ENCODE measurements at places on chromosomes 2 and 18.

- DNase-seq, result no peak
These were observed 22.3 kb upstream of the ACTR3 start for GRCh38 chr2:113867571-113867970.

DNA sequence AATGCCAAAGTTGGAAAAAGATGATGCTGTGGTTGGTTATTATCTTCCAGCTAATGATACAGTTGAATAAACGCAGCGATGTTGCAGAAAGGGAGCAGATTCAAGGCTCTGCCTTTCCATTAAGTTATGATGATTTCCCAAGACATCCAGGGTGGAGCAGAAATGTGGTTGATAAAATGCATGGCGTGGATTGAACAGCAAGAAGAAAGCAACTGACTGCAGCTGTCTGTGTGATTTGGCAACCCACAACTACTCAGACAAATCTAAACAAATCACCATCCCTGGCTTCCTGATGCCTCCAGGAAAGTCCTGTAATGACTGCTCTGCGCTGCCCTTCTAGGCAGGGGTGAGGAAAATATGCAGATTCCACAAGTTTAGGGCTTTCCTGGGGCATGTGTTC, 166.3 kb downstream of the NRP2 start:
- no peak for DNase-seq

GRCh38 chr2:15243762-15244161, 317.4 kb downstream of the NBAS start:
- no peak for DNase-seq

GRCh38 chr2:6694555-6694954, 171.2 kb downstream of the CMPK2 start:
- no peak for DNase-seq

DNA sequence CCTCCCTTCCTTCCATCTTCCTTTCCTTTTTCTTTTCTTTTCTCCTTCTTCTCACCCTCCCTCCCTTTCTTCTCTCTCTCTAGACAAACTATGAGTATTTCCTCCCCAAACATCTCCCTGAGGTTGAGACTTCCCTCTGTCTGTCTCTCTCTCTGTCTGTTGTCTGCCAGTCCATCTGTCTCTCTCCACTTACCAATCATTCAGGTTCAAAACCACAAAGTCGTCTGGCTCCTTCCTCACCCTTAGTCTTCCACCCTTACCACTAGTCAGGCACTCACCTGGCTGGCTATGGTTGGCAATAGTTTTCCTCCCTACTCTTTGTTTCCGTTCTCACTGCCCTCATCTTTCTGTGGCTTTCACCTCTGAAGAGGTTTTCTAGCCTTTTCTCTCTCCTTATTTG, 12.9 kb downstream of the CCL20 start:
- no peak for DNase-seq

- no peak for DNase-seq
These were observed 44.4 kb upstream of the MBP start for GRCh38 chr18:77177009-77177408.

GRCh38 chr2:167200019-167200418, 311.7 kb downstream of the XIRP2 start:
- no peak for DNase-seq

DNA sequence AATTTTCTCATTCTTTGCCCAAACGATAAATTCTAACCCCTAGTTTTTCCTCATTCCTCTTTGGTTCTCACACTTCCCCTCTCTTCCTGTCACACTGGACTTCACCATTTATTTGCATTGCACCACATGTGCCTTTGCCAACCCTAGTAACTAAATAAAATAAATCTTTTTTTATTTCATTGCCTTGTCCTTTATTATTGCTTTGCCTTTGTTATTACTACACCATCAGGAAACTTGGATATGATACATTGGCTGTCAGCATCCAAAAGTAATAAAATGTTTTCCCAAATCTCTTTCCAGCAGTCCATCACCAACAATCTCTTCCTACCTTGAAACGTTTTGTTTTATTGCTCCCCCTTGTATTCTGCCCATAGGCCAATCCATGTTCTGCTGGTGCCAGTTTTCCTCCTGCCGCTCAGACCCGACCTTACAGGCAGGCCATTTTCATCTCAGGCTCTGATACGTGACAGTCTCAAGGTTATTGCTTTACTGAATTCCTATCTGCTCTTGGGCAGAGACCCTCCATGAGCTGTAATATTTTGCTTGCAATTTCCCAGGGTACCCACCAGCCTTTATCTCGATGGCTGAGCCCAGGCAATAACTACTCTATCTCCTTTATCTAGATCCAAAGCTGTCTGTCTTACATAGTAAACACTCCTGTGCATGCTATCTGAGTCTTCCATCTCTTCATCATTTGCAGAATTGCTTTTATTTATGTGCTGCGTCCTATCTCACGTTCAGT, 19.3 kb upstream of the LCLAT1 start:
- no peak for DNase-seq

DNA sequence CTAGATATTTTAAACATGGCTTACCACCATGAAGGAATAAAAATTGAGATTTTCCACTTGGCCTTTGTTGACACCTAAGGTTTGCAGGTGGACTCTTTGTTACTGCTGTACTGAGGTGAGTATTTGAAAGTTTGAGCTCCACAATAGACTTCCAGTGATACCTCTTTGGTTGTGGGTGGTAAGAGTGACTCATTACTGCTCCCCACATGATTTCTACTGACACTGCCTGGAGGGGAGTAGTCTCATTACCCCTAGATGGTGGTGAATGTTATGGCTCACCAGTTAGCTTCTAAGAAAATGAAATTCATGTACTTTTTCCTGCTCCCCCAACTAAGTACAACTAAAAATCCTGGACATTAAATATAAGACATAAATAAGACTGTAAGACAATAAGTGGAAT, 1183.1 kb upstream of the TMEFF2 start:
- no peak for DNase-seq

DNA sequence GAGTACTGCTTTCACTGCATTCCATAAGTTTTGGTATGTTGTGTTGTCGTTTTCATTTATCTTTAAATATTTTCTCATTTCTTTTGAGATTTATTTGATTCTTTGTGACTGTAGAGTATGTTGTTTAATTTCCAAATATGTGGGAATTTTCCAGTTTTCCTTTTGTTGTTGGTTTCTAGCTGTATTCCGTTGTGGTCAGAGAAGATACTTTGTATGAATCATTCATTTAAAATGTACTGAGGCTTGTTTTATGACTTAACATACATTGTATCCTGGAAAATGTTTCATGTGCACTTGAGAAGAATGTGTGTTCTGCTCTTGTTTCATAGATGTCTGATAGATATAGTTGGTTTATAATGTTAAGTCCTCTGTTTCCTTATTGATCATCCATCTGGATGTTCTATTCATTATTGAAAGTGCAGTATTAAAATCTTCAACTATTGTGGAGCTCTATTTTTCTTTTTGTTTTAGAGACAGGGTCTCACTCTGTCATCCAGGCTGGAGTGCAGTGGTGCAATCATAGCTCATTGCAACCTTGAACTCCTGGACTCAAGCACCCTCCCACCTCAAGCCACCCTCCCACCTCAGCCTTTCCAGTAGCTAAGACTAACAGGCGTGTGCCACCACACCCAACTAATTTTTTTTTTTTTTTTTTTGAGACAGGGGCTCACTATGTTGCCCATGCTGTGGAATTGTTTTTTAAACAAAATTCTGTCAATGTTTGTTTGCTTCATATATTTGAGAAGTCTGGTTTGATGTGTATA, 96.8 kb downstream of the TAF4B start:
- no peak for DNase-seq

- DNase-seq, result no peak
These were observed 1.2 kb upstream of the DSC2 start for GRCh38 chr18:31103423-31103822.

GRCh38 chr2:41903474-41904135, 144.2 kb upstream of the PKDCC start:
- DNase-seq, result no peak

- DNase-seq, result no peak
These were observed 9.0 kb downstream of the CDH2 start for GRCh38 chr18:28167835-28168349.

- DNase-seq, result no peak
These were observed 32.9 kb downstream of the HDLBP start for GRCh38 chr2:241282555-241282954.

- DNase-seq, result no peak
These were observed 19.6 kb downstream of the MBD2 start for GRCh38 chr18:54204883-54205282.

GRCh38 chr2:99619151-99619550, 129.3 kb upstream of the REV1 start:
- DNase-seq, result no peak

DNA sequence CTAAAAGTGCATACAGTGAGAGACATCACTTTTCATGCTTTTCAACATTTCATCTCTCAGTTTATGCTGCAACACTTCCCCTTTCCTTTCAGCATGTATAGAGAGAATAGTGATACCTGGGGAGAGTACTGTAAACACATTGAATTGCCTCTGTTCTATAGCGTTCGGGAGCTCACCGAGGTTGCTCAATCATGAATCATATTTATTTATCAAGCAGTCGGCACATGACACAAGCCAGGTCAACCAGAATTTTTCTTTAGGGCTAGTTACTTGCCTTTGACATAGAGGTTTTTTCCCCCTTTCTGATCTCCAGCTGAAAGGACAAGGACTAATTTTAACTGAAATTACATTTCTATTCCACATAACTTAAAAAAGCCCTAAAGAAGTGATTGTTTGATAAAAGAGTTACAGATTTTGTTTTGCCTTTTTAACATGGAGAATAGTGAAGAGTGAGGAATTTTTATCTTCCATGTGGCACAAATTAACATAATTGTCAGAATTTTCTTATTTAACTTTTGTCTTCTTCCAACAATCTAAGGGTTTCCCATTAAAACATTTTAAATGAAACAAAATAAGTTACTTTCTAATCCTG, 690.9 kb upstream of the TMEFF2 start:
- no peak for DNase-seq

GRCh38 chr18:27223526-27224291, 38.6 kb upstream of the CHST9 start:
- no peak for DNase-seq

- DNase-seq, result no peak
These were observed 150.2 kb upstream of the KLHL14 start for GRCh38 chr18:32922951-32923430.

DNA sequence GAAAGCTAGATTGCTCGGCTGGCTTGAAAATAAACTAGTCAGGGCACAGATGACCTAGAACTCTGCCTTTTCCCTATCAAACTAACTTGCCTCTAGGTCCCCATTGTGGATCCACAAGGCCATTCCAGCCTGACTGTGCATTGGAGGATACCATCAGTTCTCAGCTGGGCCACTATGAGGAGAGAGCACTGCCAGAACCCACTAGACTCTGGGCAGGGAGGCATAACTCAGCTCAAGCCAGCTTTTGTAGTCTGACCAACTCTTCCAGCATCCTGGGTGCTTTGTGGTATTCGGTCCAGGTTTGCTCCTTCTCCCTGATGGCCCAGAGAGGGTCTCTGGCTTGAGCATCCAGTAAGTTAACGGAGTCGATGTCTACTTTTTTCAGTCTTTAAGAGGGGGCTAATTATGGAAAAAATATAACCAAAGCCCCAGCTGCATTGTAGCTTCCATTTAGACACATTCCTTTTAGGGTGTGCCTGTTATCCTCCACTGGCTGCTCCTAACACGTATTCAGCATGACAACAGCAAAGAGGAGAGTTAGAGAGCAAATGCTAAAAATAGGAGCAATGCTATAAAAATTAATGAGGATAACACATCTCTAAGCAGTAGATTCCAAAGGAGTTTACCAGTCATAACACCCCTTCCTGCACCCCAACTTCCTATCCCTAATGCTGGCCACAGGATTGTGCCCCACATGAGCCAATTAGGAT, 15.2 kb downstream of the GKN2 start:
- no peak for DNase-seq

DNA sequence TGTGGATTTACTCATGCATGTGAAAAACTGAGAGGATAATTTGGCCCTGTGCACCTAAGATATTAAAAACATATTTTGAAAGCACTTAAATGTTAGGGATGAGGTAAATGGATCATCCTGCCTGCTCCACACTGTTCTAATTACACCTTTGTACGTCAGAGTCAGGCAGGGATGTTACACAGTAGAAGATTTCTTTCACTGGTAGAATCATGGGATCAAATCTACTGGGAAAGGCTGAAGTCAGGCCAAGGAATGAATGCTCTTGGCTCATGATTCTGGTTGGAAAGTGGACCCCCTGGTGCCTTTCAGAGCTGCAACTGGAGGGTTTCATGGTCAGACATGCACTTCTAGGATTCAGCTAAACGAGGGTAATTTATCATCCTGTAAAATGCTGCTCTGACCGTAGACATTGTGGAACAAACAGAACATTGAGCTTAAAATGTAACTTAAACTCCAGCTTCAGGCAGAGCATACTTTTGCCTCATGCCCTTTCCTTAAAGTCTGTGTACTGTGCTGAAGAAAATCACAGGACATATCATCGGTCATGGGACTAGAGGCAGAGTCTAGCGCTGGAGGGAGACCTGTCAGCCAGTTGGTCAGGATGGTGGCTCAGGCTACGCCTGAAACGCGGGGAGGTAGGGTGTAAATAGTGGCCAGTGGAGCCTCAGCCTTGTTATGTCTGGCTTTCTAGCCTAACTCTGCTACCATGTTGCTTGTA, 4.9 kb downstream of the KCNE4 start:
- DNase-seq, result no peak

- DNase-seq, result no peak
These were observed 92.3 kb downstream of the DIS3L2 start for GRCh38 chr2:232053777-232054176.

DNA sequence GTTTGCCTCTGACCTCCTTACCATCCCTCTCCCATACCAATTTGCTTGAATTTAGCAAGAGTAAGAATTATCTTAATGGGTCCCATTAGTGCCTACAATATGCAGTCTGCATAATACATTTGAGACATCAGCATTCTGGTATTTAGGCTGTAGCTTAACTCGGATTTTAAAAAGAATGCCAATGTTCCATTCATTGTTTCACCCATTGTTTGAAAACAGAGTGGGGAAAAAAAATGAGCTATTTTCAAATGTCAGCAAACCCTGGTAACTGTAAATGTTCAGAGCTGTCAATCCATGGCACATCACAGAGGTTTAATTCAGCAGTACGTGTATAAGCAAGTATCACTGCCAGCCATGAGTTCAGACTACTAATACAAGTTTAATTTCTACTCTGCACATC, 61.9 kb upstream of the TSPYL6 start:
- no peak for DNase-seq

DNA sequence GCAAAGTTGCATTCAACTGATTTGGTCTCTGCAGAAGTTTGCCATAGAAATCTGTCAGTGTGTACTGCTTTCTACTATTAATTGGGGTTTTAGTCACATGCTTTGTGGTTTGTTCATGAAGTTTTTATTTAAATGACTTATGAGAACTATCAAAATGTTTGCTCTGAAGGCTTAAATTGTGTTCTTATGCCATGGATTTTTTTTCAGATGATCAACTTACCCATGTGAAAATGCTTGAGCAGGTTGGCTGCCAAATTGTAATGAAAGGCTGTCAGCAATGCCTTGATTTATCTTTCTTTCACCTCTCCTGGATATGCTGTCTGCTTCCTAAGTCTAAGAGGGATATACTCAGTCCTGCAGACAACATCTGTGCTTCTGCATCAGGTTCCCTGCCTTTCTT, 50.7 kb downstream of the FMNL2 start:
- DNase-seq, result no peak

GRCh38 chr2:189285962-189286645, 106.5 kb upstream of the COL5A2 start:
- no peak for DNase-seq

GRCh38 chr2:150609831-150610582, 122.5 kb upstream of the RND3 start:
- no peak for DNase-seq

- no peak for DNase-seq
These were observed 9.2 kb upstream of the KYNU start for GRCh38 chr2:142868229-142868762.

- DNase-seq, result no peak
These were observed 22.9 kb downstream of the CCBE1 start for GRCh38 chr18:59674186-59674902.

- no peak for DNase-seq
These were observed at the start of gene FLACC1 for GRCh38 chr2:201357221-201357620. Gene FLACC1 (minus strand): TSS chr2:201357345. CDS start chr2:201351404, 5,941 bp downstream.

Measured in stimulated activated CD4-positive, alpha-beta T cell treated with anti-CD3 and anti-CD28 coated beads, Interleukin-15, amount 100 ng/mL, for 1 hour (primary cell).